ENCODE measurements at places on chromosomes 6 and 20.

- no peak for DNase-seq
Measured at GRCh38 chr20:43800186-43800585, 73.4 kb upstream of the GTSF1L start.

DNA sequence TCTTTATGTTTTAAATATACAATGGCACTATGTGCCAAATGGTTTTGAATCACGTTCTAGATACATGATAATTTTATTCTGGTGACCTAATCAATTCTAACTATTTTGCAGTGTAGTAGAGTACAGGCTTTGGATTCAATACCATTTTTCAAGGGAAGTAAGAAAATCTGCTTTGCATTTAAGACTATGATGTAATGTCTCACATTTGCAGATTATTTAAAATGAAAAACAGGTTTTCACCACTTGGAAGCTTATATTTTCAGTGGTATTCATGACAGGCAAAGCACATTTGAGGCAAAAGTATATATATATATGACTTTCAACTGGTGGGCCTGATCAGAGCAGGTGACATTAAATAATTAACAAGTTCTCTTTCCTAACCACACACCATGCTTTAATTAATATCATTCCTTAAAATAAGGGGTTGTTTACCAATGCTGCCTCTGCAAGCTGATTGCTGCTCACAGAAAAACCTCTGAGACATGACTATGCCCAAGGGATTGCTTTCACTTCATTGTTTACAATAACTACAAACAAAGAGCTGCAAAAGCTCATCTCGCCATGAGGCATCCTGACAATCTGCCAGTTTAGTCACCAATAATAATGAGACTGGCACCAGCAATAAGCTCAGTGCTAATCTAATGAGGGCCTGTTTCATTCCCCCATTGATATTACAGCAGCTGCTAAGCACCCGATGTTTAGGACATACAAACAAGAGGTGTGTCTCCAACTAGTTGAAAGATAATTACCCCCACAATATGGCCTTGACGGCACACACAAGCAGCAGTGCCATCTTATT lies 1176.0 kb upstream of the GJE1 start:
- no peak for DNase-seq

DNA sequence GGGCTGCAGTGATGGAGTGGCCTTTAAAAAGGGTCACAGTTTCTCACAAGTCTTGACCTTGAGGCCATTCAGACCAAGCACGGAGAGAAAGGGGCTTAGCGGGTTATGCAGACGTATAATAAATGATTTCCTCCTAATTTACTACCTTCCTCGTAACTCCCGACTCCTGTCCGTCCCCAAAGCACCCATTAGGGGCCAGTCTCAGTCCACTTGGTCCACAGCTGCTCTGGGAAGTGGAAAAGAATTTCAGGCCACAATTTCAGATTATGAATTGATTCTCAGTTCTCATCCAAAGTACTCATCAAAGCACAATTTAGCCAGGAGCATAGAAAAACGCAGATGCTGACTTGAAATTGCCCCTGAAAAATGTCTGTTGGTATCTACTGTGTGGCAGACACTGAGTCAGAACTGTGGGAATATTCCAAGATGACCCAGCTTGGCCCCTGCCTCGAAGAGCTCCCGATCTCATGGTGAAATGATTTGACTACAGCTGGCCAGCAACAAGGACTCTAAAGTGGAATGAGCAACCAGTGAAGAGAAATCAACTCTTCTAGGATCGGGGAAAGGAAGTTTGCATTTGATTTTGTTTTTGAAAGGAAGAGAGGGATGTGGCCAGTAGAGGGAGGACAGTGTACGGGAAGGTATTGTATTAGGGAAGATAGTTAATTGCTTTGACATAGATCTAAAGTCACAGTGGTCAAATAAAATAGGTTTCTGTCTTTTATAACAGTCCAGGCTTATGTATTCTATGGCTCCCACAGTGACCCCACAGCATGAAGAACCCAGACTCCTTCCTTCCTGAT lies 15.2 kb upstream of the STK35 start:
- DNase-seq, result no peak

GRCh38 chr6:131213501-131213990 lies 78.3 kb downstream of the AKAP7 start:
- DNase-seq, result no peak
